Stimulated activated effector memory CD8-positive, alpha-beta T cell treated with anti-CD3 and anti-CD28 coated beads, Interleukin-12 subunit alpha, Interleukin-12 subunit beta, amount 100 ng/mL, for 72 hours (primary cell): ENCODE measurements at places on chromosomes 7 and 10.

DNA sequence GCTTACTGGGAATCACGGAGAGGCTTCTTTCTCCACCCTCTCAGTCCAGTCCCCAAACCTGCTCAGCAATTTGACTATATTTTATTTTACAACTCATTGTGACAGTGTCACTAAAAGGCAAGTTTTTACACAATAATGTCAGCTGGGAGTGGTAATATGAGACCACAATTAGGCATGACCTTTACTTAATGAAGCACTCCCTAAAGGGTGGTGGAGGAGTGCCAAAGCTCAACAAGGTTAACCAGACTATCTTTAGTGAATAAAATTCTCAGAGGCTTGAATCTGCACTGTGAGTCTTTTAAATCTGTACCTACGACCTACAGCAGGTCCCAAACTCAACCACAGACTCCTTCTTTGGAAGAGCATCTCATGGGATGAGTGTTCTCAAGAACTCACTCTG is 215.6 kb downstream of the TAX1BP1 start:
- DNase-seq, result no peak

- DNase-seq, result peak; percentile 85
These were observed 15.6 kb downstream of the SHH start for GRCh38 chr7:155796381-155797261.

DNA sequence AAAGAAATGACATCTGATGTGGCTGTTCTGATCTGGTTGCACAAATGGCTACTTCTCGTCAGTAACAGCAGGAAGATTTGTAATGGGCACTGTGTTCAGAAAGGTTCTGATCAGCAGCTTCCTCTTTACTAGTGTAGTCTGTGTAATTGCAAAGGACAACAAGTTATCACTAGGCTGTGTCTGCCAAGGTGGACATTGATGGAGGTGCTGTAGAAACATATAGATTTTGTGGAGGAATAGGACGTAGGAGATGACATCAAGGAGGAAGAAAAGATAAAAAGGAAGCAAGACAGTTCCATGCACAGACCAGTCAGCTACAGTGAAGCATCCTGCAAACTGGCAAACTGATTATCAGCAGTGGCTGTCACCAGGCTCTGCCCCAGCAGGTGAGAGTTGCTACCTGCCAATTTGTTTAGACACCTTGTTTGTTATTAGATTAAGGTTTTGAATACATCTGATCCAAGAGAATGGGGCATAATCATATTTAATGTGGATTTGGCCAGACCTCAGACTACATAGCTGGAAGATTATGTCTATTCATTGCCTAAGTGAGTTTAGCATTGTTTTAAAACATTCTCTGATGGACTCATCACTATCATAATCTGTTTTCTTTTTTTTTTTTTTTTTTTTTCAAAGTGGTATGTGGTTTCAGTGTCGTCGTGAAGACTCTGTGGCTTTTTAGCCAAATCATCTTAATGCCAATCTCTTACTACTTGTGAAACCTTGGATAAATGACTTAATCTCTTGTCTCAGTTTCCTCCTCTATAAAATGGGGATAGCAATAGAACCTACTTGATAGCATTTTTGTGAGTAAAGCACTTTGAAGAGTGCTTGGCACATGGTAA is 417.9 kb upstream of the LRGUK start:
- DNase-seq, result no peak

GRCh38 chr7:151816562-151817314 is 60.2 kb downstream of the PRKAG2 start:
- no peak for DNase-seq

GRCh38 chr7:124959676-124960075 is 30.1 kb upstream of the POT1 start:
- DNase-seq, result no peak

DNA sequence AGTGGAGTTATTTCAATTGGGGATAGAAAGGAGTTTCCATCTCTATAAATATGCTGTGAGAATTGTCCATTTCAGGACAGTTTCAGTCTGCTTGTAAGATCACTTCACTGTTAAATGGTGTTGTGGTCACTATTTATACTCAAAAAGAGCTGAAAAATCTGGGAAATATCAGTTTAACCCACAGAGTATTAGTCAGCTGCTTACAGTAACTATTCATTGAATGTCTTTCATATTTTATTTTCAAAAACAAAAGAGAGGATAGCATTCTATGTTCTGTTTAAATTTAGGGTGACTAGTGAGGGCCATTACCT is 85.4 kb upstream of the PLXDC2 start:
- no peak for DNase-seq

- DNase-seq, result no peak
These were observed 118.9 kb downstream of the AKR1D1 start for GRCh38 chr7:138195151-138195571.

- no peak for DNase-seq
These were observed 26.1 kb downstream of the PLAC9 start for GRCh38 chr10:80158598-80159127.

DNA sequence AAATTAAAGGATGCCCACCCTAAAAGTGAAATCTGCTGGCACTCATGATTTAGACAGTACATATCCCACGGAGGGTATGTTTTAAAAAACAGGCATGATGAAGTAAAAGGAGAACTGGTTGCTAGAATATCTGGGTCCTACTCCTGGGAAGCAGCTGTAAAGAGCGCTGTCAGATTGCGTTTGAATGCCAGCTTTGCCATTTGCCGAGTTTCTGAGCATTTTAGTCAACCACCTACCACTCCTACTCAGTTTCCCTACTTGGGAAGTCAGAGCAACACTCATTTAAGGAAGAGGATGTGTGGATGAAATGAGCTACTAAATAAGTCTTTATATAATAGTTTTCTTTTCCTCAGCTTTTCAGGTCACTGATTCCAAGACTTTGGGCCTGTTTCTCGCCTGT is 1.1 kb upstream of the UMAD1 start:
- DNase-seq, result no peak

GRCh38 chr10:22992075-22992474 is 64.2 kb downstream of the ARMC3 start:
- DNase-seq, result no peak

DNA sequence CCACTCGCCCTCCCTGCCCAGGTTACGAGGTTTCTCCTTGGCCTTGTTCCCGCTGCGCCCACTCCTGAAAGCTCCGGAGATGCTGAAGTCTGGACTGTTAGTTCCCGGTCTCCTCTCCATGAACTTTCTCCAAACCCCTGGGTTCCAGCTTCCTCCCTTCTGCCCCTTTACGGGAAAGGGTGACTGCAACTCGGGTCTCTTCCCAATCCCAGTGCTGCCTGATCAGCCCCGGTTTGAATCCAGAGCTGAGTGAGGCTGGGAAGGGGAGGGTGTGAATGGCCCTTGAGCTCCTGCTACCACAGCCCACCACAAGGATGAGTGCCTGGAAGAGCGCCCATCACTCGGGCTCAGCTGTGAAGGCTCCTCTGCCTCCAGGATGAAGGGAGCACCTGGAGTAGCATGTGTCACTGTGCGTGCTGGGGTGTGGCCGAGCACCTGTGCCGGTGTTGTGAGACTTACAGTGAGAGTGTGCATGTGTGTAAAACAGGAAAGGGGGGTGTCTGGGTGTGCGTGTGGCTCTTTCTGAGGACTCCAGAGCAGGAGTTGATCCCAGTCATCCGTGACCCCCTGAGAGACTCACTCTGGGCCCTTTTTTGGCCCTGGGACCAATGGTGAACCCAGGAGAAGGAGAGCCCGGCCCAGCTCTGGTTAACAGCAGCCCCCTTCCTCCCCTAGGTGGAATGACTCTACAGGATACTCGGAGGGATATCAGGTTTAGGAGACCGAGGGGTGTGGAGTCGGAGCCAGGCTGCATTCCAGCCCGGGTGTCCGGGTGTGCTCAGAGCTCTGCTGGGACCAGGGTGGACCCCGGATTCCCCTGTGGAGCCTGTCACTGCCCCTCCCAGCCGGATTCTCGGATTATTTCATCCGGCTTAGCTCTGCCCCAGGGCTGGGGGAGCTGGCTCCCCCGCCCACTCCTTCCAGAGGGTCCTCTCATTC is 1.1 kb upstream of the ZNF467 start:
- no peak for DNase-seq

DNA sequence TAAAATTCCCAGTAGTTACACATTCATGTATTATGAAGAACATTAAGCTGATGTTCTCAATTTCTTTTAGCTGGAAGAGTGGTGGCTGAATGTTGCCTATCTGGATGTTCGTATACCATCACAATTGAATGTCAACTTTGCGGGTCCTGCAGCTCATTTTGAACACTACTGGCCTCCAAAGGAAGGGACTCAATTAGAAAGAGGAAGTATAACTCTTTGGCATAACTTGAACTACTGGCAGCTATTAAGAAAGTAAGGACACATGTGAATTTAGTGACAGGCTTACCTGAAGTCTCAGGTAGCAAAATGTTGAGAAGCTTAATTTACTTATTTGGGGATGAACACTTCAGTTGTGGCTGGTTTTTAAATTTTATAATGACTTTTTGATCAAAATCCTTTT is 15.9 kb downstream of the CROT start:
- no peak for DNase-seq

GRCh38 chr7:106855540-106856132 is 9.4 kb upstream of the PIK3CG start:
- DNase-seq, result no peak

DNA sequence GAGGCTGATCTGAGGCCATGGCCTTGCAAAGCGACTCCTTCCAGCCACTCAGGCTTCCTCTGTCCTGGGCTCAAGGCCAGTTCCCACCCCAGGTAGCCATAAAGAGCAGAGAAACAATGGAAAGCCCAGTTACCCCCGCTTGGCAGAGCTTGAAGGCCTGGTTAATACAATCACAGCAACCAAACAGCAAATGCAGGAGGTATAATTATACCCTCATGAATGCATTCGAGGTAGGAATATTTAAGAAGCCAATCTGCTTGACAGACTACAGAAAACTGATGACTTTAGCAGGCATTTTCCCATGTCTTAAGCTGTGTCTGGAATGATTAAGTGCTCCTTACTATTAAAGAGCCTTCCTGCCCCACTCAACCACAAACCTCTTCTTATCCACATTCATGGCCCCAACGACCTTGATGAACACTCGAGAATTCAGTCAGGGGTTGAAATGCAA is 114.1 kb upstream of the MACROH2A2 start:
- DNase-seq, result no peak

GRCh38 chr10:29389935-29390334 is 101.1 kb downstream of the LYZL1 start:
- DNase-seq, result no peak

- no peak for DNase-seq
These were observed 86.9 kb downstream of the MPP7 start for GRCh38 chr10:28215930-28216329.

DNA sequence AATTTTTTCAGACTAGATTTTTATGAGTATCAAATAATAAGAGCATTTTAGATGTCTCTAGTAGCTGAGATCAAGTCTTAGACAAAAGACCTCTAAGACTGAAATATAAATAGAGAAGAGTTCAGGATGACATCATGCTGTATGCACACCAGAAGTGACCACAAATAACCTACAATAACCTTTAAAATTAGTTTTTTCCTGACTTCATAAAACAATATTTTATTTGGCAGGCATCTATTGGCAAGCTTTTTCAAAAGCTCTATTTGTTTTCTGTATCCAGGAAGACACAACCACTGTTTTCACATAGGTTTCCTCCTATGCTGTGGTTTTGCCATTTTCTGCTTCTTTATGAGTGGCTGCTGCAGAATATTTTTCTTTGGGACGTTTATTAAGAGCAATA is 359.1 kb downstream of the CRPPA start:
- no peak for DNase-seq

- no peak for DNase-seq
These were observed 4.6 kb downstream of the ASB4 start for GRCh38 chr7:95490231-95490762.

- DNase-seq, result no peak
These were observed 133.5 kb downstream of the GALNT11 start for GRCh38 chr7:152158801-152159587.

DNA sequence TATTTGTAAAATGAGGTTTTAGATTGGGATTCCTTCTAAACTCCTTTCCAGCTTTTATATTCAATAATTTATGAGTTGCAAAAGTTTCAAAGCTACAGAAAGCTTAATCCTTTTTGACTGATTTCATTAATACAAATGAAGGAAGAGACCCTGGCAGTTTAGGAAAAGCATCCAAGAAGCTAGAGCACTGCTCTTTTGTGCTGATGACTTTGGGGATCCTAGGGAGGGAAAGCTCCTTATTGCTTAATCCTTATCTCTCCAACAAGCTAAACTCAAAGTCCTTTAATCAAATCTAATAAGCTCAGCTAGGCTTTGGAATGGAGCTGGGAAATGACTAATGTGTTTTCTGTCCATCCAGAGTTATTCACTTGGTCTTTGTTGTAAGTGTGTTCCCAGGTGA is 285.4 kb downstream of the ACTR3B start:
- no peak for DNase-seq

DNA sequence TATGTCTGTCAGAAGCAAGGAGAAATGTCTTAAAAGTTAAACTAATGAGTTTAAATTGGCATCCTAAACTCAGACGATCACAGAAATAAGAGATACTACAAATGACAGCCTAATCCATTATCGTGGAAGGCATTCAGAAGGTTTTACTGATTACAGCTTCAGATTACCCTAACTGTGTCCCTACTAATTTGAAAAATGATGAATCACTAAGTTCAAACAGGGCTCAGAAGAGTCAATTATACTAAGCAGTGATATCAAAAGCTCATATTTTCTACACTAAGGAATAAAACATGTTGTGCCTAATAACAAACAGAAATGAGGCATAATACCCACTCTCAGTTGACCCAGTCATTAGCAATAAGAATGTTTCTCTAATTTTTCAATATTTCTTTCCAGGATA is 152.0 kb upstream of the NRBF2 start:
- DNase-seq, result no peak

DNA sequence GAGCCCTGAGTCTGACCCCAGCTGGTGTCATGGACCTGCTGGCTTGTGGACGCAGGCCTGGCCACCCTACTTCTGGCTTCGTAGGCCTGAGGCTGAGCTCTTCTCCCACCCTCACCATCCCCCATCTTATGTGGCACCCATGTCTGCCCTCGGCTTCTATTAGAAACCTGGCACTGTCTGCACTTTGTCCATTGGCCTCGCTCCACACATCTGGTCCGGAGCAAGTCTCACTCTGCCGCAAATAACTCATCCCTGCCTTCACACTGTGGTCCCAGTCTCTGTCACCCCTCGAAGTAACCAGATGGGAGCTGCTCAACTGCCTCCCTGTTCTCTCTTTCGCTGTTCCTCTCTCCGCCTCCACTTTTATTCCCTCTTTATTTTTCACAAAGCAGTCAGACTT is 78.6 kb downstream of the TRRAP start:
- no peak for DNase-seq

- DNase-seq, result no peak
These were observed 97.9 kb upstream of the PTN start for GRCh38 chr7:137441451-137441850.

GRCh38 chr10:128066870-128067382 is 59.3 kb downstream of the MKI67 start:
- no peak for DNase-seq
